ENCODE measurements at places on chromosomes 4 and X.

GRCh38 chr4:82501154-82501442, 60.7 kb downstream of the TMEM150C start:
- DNase-seq: no peak

DNA sequence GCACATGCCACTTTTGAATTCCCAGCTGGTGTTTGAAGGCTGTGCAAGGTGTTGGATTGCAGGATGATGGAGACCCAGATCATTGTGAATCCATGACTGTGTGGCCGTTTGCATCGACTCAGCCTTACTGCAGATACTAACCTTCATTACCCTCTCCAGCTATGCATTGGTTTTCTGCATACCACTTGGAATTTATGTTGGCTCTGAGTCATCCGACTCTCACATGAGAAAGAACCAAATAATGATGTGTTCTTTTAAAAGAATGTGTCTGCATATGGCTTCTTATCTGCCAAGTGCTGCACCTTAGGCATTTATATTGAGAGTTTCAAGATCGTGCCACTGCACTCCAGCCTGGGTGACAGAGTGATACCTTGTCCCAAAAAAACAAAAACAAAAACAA, 106.7 kb upstream of the PRKX start:
- no peak for DNase-seq

- no peak for DNase-seq
Measured at GRCh38 chrX:78708262-78708661, 39.3 kb upstream of the LPAR4 start.

DNA sequence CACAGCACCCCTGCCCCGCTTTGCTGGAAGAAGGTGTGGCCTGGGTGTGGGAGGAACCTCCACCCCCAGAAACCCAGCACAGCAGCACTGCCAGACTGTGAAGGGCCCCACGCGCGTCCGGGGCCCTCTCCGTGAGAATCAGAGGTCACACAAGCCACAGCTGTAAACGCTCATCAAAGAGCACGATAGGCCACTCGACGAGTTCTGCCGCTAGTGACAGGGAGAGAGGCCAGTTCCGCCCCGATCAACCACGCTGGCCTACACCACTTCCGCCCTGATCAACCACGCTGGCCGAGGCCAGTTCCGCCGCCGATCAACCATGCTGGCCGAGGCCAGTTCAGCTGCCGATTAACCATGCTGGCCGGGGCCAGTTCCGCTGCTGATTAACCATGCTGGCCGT, 25.9 kb upstream of the ADRA2C start:
- no peak for DNase-seq

- no peak for DNase-seq
Measured at GRCh38 chr4:123284168-123284567, 112.4 kb upstream of the SPRY1 start.
